Astrocyte (in vitro differentiated cells and primary cell): ENCODE measurements at places on chromosomes 3 and 15.
A peak's percentile ranks its signal among the peaks of the same experiment; 100 is the strongest.

- H3K36me3 ChIP-seq: no peaks in the 10 kb centered on the region
- H3K4me1 ChIP-seq: no peaks in the 10 kb centered on the region
- H3K4me3 ChIP-seq: no peak overlapping the region
- peaks cover 20% of the 10 kb centered on the region for H3K27me3 ChIP-seq
Observed at GRCh38 chr15:40477642-40478327, 7.0 kb downstream of the CHST14 start.

- DNase-seq: no peak
- H3K4me3 ChIP-seq: no peak overlapping the region
- no peaks in the 10 kb centered on the region for H3K27me3 ChIP-seq
- H3K36me3 ChIP-seq: no peaks in the 10 kb centered on the region
Observed at GRCh38 chr3:26141296-26141695, 351.4 kb downstream of the OXSM start.

GRCh38 chr3:68996356-68996995 is 17.0 kb downstream of the EOGT start:
- no peak overlapping the region for H3K27ac ChIP-seq
- H3K4me1 ChIP-seq: peaks cover 15% of the 10 kb centered on the region
- no peak overlapping the region for H3K4me3 ChIP-seq
- H3K36me3 ChIP-seq: peaks cover 26% of the 10 kb centered on the region

DNA sequence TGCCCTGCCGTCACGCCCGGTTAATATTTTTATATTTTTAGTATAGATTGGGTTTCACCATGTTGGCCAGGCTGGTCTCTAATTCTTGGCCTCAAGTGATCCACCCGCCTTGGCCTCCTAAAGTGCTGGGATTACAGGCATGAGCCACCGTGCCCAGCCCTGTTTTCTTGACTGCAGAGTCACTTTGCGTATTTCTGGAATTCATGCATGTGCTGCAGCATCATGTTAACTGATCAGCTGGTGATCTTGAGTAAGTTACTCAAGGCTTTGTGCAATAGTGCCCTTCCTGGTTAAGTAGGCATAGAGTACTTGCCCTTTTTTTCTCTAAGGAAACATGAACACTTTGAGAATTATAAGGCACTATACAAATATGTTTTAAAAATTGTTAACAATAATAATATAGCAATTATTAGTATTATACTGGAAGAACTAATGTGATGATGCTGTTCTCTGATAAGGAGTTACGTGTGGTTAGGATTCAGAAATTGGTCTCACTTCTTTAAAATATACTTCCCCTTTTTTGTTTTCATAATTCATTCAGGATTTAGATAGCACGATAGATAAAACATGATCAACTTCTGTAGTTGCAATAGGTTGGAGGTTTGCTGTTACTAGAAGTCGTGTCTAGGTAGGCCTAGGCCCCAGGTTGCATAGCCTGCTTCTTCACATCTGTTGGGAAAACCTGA is 33.6 kb downstream of the GPR171 start:
- H3K4me3 ChIP-seq: no peak overlapping the region
- no peaks in the 10 kb centered on the region for H3K36me3 ChIP-seq
- no peaks in the 10 kb centered on the region for H3K4me1 ChIP-seq
- H3K27ac ChIP-seq: no peak overlapping the region
- no peak for DNase-seq
- H3K27me3 ChIP-seq: no peaks in the 10 kb centered on the region

DNA sequence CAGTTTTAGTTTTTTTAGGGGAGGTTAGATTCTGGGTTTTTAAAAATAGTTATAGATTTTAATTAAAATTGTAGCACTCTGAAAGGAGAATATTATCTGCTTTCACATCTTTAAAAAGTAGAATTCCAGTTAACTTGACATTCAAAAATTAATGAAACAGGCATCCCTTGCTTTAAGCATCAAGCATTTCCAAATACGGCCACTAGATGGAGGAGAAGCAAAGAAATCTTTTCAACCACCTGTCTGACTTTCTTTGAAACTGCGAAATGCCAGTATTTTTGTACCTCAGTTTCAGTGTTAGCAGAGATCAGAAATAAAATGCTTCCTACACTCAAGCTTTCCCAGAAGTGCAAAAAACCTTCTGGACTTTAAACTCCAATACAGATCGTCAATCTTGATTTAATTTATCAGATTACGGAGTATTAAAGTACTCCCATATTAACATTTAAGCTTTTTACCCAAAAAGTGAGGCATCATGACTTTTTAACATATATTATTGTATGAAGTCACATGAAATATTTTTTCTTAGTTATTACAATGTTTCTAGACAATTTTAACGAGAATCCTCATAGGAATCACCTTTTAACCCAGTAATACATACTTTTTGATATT is 153.3 kb downstream of the P3H2 start:
- H3K27me3 ChIP-seq: no peaks in the 10 kb centered on the region
- no peaks in the 10 kb centered on the region for H3K4me1 ChIP-seq
- no peak for DNase-seq
- H3K27ac ChIP-seq: no peak overlapping the region
- no peak overlapping the region for H3K4me3 ChIP-seq

GRCh38 chr3:13348661-13349396 is 71.3 kb downstream of the NUP210 start:
- H3K36me3 ChIP-seq: no peaks in the 10 kb centered on the region
- H3K27me3 ChIP-seq: peaks cover 3% of the 10 kb centered on the region
- H3K4me3 ChIP-seq: no peak overlapping the region
- H3K4me1 ChIP-seq: peaks cover 20% of the 10 kb centered on the region
- no peak overlapping the region for H3K27ac ChIP-seq

DNA sequence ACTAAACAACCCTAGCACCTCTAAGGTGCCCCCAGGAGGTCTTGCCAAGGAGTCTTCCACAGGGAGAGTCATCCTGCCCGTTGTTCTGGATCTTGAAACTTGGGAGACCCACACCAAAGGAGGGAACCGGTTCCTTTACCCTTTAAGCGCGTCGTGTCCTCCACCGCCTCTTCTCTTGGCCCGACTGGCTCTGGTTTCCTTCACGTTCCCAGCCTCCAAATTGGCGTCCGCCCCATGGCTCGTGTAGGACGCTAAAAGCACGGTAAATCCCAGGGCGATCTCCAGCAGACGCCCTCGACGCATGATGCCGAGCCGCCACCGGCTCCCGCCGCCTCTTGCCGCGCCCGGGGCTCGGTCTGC is 1.1 kb downstream of the FBN1 start:
- H3K27ac ChIP-seq: peak overlapping the region; percentile 92
- H3K4me3 ChIP-seq: peak overlapping the region; percentile 95
- no peak for DNase-seq

DNA sequence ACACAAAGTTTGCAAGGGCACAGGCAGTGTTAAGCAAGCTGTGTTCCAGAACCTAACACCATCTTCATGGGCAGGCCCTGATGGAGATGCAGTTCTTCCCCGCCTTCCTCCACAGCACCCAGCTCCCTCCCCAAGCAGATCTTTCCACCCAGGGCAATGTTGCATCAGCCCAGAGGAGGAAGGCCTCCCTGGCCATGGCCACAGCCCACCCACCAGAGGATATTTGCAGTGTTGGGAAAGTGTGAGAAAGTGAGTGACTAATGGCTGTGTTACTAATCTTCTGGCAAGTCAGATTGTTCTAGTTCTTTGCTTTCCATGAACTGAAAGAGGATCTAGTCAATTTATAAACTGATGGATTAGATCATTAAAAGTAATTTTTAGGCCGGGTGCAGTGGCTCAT is 42.0 kb upstream of the ATP10A start:
- peak; percentile 86 for DNase-seq
- peaks cover 7% of the 10 kb centered on the region for H3K4me1 ChIP-seq
- H3K27ac ChIP-seq: no peak overlapping the region
- H3K27me3 ChIP-seq: no peaks in the 10 kb centered on the region
- no peak overlapping the region for H3K4me3 ChIP-seq
- no peaks in the 10 kb centered on the region for H3K36me3 ChIP-seq

GRCh38 chr3:183576487-183577107 is 21.1 kb upstream of the KLHL6 start:
- peaks cover 23% of the 10 kb centered on the region for H3K27me3 ChIP-seq
- DNase-seq: no peak
- no peak overlapping the region for H3K4me3 ChIP-seq
- H3K27ac ChIP-seq: no peak overlapping the region

DNA sequence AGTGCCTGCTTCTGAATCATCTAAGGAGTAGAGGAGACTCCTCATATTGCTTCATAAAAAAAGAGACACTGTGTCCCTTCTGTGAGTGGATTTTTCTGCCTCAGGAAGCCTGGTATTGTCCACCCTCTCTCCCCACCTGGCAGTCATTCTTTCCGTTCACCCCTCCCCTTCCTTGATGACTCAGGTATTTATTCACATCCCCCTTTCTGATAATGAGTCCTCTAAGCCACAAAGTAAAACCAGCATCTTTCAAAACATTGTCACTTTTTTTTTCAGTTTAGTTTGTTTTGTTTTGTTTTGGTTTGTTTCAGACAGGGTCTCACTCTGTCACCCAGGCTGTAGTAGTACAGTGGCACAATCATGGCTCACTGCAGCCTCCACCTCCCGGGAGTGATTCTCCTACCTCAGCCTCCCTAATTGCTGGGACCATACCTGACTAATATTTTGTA is 65.2 kb upstream of the UBE2E1 start:
- H3K27me3 ChIP-seq: peaks cover 10% of the 10 kb centered on the region
- no peak overlapping the region for H3K4me3 ChIP-seq
- peak; percentile 55 for DNase-seq
- H3K4me1 ChIP-seq: peaks cover 28% of the 10 kb centered on the region

GRCh38 chr3:157982359-157982758 is 123.9 kb downstream of the SHOX2 start:
- no peak overlapping the region for H3K4me3 ChIP-seq
- H3K4me1 ChIP-seq: no peaks in the 10 kb centered on the region
- no peak overlapping the region for H3K27ac ChIP-seq
- no peaks in the 10 kb centered on the region for H3K27me3 ChIP-seq
- DNase-seq: no peak
- H3K36me3 ChIP-seq: no peaks in the 10 kb centered on the region

DNA sequence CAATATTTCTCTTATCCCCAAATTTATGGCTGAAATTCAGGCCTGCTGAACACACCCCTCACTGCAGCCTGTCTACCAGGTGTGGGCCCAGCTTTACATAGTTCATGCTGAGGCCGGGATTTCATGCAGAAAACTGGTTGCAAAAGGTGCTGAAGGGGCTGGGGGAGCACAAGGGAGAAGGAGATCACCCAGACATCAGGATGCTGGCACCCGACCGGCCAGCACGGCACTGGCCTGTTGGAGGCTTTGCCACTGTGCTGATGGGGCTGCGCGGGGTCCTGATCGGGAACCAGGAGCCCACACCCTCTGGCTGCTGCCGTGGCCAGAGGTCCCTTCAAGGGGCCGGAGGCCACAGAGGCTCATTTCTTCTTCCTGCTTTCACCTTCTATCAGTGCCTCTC is 177.9 kb upstream of the C2CD4B start:
- H3K4me1 ChIP-seq: no peaks in the 10 kb centered on the region
- H3K4me3 ChIP-seq: no peak overlapping the region
- H3K27ac ChIP-seq: no peak overlapping the region
- no peaks in the 10 kb centered on the region for H3K36me3 ChIP-seq
- no peaks in the 10 kb centered on the region for H3K27me3 ChIP-seq

- no peaks in the 10 kb centered on the region for H3K36me3 ChIP-seq
- no peak for DNase-seq
- no peaks in the 10 kb centered on the region for H3K27me3 ChIP-seq
- H3K27ac ChIP-seq: no peak overlapping the region
Observed at GRCh38 chr3:33665294-33665693, 52.8 kb downstream of the CLASP2 start.

GRCh38 chr3:122694966-122695365 is 14.3 kb downstream of the PARP14 start:
- no peak overlapping the region for H3K27ac ChIP-seq
- no peaks in the 10 kb centered on the region for H3K27me3 ChIP-seq
- H3K4me1 ChIP-seq: peaks cover 9% of the 10 kb centered on the region

GRCh38 chr3:18236726-18237125 is 188.4 kb downstream of the SATB1 start:
- peaks cover 2% of the 10 kb centered on the region for H3K27me3 ChIP-seq
- H3K36me3 ChIP-seq: no peaks in the 10 kb centered on the region
- DNase-seq: no peak
- peaks cover 24% of the 10 kb centered on the region for H3K4me1 ChIP-seq

DNA sequence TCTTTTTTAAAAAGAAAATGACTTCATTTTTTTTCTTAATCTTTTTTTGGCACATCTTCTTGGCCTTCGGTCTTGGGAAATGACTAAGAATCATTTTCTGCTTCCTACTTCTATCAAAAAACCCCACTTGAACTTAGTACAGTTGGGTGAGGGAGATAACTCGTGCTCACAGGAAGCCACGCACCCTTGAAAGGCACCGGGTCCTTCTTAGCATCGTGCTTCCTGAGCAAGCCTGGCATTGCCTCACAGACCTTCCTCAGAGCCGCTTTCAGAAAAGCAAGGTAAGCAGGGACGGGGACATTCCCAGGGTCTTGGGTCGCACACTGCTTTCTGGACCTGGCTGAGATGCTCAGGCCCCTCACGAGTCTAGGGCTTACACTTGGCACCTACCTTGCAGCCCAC is at the start of gene CCR4:
CCR4 (plus strand) TSS at position 235 of the 402 bp plus-strand sequence. CDS start 1,779 bp downstream, outside the sequence.
- H3K27me3 ChIP-seq: peaks cover 5% of the 10 kb centered on the region
- H3K36me3 ChIP-seq: no peaks in the 10 kb centered on the region
- H3K4me1 ChIP-seq: no peaks in the 10 kb centered on the region
- no peak within 1 kb of the TSS for H3K4me3 ChIP-seq
- DNase-seq: no peak

DNA sequence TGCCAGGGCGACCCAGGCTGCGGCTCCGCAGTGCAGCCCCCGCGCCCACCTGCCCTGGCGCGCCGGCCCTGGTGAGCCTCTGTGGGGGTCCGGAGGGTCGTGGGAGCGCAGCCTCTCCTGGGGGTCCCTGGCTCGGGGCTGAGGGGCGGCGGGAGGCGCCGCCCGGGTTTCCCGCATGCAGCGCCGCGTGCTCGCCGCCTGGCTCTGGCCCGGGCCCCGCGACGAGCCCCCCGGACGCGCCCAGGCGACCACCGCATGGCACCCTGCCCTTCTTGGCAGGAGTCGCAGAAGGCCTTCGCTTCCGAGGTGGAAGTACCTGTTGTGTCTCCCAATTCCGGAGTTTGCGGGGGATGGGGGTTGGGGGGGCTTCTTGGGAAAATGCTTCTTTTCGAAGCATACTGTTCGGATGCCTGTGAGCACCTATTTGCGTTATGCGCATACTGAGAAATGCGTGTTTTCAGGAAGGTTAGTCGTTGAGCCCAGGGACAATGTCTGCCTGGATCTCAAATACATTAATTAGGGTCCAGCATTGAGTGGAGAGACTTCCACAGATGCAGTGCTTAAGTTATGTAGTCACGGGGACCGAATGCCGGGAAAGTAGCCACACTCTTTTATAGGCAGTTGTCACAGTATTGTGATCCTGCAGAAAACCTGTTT is 1.3 kb downstream of the GABRA5 start:
- no peaks in the 10 kb centered on the region for H3K4me1 ChIP-seq
- peaks cover 9% of the 10 kb centered on the region for H3K27me3 ChIP-seq
- DNase-seq: no peak
- H3K4me3 ChIP-seq: peak overlapping the region; percentile 49
- no peaks in the 10 kb centered on the region for H3K36me3 ChIP-seq
- no peak overlapping the region for H3K27ac ChIP-seq

DNA sequence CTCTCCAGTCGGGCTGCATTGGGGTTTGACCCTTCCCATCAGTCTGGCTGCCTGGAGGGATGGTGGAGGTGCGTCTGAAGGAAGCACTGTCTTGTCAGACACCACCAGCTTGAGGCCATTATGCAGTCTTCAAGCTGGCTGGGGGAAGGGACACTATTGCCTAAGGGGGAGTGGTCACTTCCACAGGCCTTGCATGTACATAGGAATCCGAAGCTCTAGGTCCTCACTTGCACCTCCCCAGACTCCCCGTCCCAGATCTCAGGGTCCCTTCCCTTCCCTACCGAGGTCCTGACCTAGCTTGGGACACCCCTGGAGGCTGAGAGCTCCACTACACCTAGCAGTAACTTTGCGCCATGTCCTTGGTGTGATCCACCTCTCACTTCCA is 48.6 kb upstream of the KLF13 start:
- no peaks in the 10 kb centered on the region for H3K27me3 ChIP-seq
- H3K4me1 ChIP-seq: peaks cover 3% of the 10 kb centered on the region
- no peak overlapping the region for H3K4me3 ChIP-seq
- H3K27ac ChIP-seq: no peak overlapping the region
